GM12865 (cell line): ENCODE measurements at places on chromosomes 3 and 15.
A peak's percentile ranks its signal among the peaks of the same experiment; 100 is the strongest.

GRCh38 chr3:4936982-4937614 is 42.1 kb upstream of the BHLHE40 start:
- peak; percentile 32 for DNase-seq

GRCh38 chr3:132499071-132499470 is 81.8 kb downstream of the DNAJC13 start:
- no peak for DNase-seq

DNA sequence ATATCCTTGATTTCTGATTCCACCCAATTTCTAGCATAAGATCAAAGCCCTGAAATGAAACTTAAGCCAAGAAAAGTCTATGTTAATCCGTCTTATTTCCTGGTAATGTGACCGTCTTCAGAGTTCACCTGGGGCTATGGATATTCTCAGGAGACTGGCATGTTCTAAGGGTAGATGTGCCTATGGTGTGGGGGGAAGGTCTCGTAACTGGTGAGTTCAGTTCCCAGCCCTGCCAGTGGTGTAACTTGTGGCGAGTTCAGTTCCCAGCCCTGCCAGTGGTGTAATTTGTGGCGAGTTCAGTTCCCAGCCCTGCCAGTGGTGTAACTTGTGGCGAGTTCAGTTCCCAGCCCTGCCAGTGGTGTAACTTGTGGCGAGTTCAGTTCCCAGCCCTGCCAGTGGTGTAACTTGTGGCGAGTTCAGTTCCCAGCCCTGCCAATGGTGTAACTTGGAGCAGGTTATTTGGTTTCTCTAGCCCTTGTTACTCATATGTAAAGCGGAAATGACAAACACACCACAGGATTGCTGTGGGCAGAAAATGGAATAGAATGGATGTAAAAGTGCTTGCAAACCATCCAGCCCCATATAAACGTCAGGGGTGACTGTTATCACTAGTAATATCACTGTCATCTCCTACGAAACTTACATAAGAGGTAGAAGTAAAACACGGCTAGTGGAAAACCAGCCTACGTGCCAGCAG is 30.4 kb downstream of the SLC51A start:
- no peak for DNase-seq

DNA sequence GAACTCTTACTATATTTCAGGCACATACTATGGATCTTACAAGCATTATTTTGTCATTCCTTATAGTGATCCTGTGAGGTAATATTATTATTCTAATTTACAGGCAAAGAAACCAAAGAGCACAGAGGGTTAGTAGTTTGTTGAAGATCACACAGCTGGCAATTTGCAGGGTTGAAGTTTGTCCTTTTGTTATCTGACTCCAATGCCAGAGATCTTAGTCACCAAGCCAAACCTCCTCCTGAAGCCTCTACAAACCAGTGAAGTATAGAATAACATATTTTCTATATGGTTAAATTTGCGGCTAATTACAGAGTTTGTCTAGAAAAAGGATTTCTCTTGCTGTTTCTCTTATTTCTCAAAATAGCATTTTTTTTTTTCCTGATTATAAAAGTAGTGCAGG is 11.2 kb downstream of the ISLR2 start:
- no peak for DNase-seq

DNA sequence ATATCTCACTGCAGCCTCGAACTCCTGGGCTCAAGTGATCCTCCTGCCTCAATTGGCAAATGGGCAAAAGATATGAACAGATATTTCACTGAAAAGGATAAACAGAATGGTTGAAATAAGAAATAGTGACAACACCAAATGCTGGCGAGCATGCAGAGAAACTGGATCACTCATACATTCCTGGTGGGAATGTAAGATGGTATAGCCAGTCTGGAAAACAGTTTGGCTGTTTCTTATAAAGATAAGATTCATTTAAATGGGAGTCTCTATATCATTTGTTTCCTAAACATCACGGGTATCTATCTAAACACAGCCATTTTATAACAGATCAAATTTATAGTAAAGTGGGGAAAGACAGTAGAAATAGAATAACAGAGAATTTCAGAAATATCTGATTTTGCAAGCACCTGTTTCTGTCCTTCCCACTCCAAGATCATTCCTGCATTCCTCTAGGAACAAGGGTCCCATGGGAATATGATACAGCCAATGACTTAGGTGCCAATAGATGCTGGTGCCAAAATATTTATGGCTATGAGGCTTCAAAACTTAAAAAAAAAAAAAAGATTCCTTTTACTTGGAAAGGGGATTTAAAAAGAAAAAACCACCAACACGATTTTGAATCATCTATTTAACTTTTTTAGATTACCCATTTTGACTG is 9.9 kb upstream of the TFDP2 start:
- DNase-seq = no peak

DNA sequence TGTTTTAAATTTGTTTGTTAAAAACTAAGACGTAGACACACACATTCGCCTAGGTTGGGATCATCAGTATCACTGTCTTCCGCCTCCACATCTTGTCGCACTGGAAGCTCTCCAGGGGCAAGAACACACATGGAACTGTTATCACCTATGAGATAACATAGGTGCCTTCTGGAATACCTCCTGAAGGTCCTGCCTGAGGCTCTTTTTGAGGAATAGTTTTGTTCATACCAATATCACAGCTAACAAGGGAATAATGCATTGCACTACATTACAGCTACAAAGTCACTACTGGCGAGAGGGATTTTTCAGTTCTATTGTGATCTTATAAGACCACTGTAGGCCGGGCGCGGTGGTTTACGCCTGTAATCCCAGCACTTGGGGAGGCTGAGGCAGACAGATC is 29.9 kb downstream of the ZWILCH start:
- no peak for DNase-seq

- DNase-seq = peak; percentile 4
Measured at GRCh38 chr3:117355566-117355965, 646.0 kb downstream of the TUSC7 start.

DNA sequence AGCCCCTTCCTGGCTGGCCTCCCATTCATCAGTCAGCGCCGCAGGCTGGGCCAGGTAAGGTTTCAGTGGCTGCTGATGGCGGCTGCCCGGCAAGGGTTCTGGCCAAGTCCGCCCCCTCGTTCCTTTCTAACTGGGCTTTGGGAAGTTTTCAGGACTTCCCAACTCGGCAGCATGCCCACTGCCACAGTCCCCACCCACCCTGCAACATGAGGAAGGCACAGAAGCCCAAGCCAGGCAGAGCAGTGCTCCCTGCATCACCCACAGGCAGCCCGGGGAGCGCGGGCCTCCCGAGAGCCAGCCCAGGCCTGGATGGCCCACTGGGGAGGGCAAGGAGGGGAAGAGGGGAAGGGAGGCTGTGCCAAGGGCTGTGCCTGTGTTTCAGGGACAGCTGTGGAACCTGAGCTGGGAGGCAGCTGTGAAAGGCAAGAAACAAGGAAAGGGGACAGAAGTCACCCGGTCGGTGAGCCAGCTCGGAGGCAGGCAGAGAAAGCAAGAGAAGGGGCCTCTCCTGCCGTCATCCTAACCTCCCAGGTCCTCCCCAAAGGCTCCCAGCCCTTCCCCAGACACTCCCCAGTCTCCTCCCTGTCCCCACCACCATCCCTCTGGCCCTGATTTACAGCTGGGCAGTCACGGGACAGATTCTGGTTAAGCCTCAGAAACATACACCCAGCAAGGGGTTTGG is 73.9 kb downstream of the CPN2 start:
- DNase-seq = no peak

- DNase-seq = no peak
Measured at GRCh38 chr3:79016587-79017376, 751.0 kb downstream of the ROBO1 start.

- no peak for DNase-seq
Measured at GRCh38 chr3:24199300-24199699, 254.2 kb downstream of the NR1D2 start.

- DNase-seq = no peak
Measured at GRCh38 chr3:114420072-114420471, 126.2 kb downstream of the TIGIT start.

GRCh38 chr3:178059836-178060235 is 476.4 kb upstream of the KCNMB2 start:
- no peak for DNase-seq

DNA sequence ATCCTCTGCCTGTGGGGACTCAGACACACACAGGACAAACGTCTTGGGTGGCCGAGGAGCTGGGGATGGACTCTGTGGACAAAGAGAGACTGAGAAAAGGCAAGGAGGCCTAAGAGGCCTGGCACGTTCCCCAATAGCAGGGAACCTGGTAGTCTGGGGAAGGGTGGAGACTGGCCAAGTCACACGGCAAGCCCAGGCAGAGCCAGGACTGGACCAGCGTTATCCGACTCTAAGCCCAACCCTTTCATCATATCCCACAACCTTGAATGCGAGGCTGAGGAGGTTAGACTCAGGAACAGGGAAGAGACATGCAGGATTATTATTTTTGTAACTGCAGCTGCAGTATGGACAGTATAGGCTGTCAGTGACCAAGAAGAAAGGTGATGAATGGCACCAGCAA is 53.4 kb downstream of the SLC6A11 start:
- DNase-seq = no peak

- no peak for DNase-seq
Measured at GRCh38 chr3:110323349-110323748, 748.3 kb upstream of the NECTIN3 start.

DNA sequence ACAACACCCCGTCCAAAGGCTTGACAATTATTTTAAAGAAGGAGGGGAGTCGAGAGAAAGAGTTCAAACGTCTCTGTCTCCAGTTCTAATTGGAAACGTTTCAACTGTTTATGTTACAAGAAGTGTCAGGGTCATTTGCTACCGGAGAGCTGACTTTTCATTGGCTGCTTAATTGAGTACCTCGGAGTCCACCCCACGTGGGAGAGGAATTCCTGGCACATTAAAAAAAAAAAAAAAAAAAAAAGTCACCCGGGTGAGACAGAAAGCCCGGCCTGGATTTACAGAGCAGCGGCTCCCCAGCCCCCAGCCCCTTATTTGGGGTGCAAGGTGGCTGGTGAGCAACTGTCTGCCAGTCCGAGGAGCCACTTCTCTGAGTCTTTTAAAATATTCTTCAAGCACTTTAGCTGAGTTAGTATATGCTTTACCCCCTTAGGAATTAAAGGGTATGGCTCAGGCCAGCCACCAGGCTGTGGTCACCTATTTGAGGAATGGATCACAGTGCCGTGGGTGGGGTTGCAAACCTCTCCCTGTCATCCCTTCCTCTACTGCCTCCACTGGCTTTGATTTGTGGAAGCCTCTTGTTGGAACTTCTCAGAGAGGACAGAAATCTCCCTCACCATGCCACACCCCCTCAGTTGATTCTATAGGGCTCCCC is 3.9 kb upstream of the TLE3 start:
- no peak for DNase-seq

DNA sequence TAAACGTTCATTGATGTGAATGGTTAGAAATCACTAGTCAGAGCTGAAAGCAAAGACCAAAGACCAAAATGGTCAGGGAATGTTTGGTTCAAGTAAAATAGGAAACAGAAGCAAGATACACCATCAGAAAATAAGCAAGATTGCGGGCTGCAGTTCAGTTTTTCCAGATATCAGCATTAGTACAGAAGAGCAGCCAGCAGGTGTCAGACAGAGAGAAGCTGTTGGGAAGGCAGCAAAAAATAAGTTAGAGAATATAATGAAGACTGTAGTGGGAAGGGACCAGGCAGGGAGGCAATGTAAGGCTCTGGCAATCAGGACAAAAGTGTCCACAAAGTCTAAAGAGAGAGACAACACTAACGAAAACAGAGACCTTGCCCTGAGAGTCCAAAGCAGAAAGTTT is 639.4 kb upstream of the NAALADL2 start:
- DNase-seq = no peak

DNA sequence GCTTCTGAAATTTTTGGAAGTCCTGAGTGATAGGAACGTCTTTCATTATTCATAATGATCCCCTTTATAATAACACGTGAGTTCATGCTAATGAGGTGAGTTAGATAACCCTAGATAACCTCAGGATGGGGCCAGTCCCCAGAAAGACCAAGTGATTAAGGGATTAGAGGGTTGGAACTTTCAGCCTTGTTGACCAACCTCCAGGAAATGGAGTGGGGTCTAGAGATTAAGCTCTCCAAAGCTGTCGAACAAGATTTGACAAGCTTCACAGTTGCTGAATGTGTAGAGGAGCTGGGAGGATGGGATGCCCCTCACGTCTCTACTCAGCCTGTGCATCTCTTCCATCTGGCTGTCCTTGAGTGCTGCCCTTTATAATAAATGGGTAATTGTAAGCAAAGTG is 107.1 kb downstream of the ZMAT3 start:
- no peak for DNase-seq

DNA sequence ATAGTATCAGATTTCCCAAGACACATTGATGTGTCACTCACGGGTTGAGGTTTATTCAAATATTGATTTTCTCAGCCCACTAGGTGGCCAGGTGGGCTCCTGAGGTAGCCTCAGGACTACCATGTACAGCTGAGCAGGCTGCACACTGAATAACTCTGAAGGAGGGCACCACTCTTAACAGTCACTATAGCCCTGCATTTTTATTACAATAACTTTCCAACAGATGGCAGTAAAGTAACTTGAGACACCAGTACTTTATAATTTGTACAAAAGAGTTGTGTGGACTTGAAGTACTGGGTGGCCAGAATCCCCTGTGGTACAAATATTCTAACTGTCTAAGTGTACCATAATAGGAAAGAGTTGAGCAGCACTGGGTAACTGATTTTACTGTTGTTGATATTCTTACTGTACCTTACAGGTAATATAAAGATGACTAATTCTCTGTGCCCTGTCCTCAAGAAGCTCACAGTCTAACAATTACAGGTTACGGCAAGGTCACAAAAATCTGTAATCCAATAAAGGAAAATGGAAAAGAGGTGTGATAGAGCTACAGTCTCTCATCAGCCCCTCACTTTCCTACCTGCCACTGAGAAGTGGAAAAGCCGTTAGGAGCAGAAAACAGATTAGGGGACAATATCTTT is 76.0 kb downstream of the ETFA start:
- DNase-seq = peak; percentile 53

GRCh38 chr3:23183731-23184130 is 19.4 kb upstream of the UBE2E2 start:
- DNase-seq = peak; percentile 31

DNA sequence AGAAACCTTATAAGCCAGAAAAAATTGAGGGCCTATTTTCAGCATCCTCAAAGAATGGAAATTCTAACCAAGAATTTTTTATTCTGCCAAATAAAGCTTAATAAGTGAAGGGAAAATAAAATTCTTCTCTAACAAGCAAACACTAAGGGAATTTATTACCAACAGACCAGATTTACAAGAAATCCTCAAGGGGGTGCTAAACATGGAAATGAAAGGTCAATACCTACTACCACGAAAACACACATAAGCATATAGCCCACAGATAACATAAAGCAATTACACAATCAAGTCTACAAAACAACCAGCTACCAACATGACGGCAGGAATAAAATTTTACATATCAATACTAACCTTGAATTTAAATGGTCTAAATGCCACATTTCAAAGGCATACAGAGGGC is 883.5 kb downstream of the SI start:
- DNase-seq = no peak

- DNase-seq = no peak
Measured at GRCh38 chr15:63194880-63195568, 5.6 kb downstream of the RAB8B start.

- no peak for DNase-seq
Measured at GRCh38 chr3:21826416-21826815, 75.4 kb upstream of the ZNF385D start.

GRCh38 chr15:99174567-99175395 is 69.9 kb downstream of the SYNM start:
- DNase-seq = no peak

GRCh38 chr3:120139140-120139539 is 44.9 kb upstream of the GSK3B start:
- no peak for DNase-seq

- no peak for DNase-seq
Measured at GRCh38 chr3:21791356-21791755, 40.3 kb upstream of the ZNF385D start.
